Esophagus squamous epithelium (tissue), 5 donors: ENCODE measurements at places on chromosomes 7 and 10.

- DNase-seq: no peak
Observed at GRCh38 chr10:10492420-10492819, 525.3 kb upstream of the CELF2 start.

DNA sequence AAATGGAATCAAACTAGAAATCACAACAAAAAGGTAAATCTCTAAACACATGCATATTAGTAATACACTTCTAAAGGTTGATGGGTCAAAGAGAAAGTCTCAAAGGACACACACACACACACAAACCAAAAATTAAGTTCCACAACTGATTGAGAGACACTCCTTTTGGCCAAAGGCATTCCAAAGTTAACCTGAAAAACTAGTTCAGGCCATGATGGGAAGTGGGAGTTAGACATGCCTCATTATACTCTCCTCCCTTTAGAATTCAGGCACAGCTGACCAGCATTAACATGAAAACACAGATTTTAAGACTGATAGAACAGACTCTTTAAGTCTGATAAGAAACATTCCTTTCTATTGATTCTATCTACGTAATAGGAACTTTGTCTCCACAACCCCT, 332.4 kb upstream of the IGFBP3 start:
- DNase-seq: no peak

GRCh38 chr7:81886211-81886764, 116.4 kb upstream of the HGF start:
- no peak for DNase-seq

- DNase-seq: no peak
Observed at GRCh38 chr10:115417585-115418265, 324.6 kb downstream of the ATRNL1 start.

DNA sequence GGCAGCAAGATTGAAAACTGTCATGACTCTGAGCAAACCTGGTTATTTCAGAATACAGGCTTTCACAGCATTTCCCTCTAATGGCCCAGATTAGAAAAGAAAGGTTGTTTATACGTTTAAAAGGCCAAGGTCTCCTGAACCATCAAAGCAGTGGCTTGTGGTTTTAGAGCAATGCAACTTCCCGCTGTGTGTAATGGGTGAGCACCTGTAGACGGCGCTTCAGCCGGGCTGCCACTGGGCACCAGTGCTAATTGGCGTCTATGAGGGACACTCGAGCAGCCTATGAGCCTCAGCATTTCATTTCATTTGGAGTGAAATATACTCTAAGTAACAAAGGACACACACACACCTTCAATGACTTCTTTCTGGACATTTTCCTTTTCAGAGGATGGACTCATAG, 671.0 kb upstream of the FZD8 start:
- no peak for DNase-seq

- no peak for DNase-seq
Observed at GRCh38 chr7:33423646-33424020, 294.3 kb downstream of the BBS9 start.

DNA sequence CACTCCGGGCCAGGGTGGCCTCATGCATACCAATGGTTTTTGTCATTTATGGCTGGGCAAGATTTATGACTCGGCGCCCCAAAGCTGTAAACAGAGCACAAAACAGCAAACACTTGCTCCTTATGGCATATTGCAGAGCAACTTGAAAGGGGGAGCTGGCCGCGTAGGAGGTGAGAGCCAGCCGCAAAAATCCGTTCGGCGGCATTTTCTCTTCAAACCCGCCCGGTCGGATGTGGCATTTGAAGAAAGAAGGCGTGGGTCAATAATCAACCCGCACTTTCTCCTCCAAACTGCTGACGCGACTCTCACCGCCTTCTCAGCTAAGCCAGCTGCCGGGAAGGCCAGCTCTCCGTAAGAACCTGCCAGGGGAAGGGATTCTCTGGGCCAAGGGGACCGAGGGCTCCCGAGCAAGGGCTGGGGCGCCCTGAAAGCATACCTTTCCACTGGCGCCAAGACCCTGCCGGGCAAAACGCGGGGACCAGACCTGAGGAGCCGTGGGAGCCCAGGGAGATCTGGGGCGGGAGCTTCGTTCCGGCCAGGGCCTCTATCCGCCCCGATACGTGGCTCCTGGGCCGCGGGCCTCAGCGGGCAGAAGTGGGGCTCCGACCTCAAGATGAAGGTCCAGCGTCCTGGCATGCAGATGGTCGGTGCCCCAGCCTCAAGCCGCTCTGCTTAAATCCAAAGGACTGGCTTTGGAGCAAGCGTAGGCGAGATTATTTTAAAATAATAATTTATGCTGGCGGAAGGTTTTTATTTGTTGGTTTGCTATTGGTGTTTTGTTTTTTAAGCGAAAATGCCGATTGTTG, 12.9 kb upstream of the HOXA2 start:
- no peak for DNase-seq

DNA sequence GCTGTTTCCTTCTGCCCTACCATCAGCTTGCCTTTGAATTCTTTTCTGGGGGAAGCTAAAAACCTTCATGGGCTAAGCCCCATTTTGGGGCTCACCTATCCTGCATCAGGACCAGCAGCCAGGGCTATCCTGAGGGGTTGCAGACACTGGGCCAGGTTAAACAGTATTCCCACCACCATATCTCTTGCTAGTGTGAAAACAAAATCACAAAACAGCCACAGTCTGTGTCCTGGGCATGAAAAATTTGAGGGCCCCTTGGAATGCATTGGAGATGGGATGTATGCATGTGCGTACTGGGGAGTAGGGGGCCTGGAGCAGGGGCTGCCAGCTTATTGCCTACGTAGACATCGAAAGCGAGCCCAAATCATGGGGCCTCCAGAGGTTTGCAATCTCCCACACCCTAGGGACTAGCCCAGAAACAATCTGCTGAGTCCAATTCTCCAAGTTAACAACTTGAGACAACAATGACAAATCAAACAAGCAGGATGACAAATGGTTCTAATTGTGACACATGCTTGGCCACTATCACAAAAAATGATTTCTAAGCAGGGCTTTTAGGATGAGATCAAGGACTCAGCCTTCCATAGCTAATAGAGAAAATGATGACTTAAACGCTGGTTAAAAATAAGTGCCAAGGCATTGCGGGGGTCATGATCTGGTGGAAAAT, 557.1 kb downstream of the KCNMA1 start:
- no peak for DNase-seq

DNA sequence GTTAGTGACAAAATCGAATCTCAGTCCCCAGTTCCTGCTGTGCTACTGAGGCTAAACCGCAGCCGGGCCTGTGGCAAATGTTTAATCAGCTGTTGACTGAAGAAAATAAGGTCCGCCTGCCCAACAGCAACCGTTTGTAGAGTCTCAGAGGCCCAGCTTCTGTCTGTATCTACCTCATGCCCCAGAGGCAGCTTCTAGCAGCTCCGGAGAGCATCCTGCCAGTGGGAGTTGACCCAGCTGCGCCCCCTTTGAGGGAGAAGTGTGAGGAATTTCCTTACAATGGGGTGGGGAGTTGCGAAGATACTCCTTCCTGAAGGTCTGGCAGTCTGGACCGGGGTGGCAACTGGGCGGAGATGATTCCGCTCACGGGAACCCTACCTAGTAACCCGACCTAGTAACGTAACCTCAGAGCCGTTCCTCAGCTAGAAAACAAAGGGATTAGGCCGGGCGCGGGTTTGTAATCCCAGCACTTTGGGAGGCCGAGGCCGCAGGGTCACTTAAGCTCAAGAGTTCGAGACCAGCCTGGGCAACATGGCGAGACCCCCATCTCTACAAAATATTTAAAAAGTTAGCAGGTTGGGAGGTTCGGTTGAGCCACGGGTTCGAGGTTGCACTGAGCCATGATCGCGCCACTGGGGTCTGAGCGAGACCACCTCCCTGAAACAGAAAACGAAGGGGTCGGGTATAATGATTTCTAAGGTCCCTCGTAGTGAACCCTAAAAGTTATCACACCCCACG, 846 bp upstream of the ZNF775 start:
- no peak for DNase-seq

DNA sequence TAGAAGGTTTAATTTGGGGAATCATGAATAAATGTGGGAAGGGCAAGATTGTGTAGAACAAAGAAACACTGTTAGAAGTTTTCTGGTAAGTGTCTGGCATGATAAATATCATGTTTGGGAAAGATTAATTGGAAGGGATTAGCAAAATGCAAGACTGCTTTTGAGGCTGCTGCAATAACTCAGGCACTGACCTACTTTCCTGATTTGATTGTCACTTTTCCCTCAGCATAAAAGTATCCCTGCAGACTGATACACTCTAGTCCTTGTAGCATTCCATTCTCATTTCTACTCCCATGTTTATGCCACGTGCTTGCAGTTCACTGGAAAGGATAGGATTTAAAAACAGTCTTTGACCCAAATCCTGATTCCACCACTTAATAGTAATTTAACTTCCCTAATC, 303.3 kb upstream of the SEMA3A start:
- no peak for DNase-seq

- no peak for DNase-seq
Observed at GRCh38 chr7:84971360-84971759, 215.5 kb downstream of the SEMA3D start.

- no peak for DNase-seq
Observed at GRCh38 chr10:62992145-62992721, 140.9 kb upstream of the NRBF2 start.

- no peak for DNase-seq
Observed at GRCh38 chr7:2537981-2538851, 17.1 kb downstream of the BRAT1 start.

- DNase-seq: no peak
Observed at GRCh38 chr7:151503902-151504714, 15.6 kb downstream of the RHEB start.

DNA sequence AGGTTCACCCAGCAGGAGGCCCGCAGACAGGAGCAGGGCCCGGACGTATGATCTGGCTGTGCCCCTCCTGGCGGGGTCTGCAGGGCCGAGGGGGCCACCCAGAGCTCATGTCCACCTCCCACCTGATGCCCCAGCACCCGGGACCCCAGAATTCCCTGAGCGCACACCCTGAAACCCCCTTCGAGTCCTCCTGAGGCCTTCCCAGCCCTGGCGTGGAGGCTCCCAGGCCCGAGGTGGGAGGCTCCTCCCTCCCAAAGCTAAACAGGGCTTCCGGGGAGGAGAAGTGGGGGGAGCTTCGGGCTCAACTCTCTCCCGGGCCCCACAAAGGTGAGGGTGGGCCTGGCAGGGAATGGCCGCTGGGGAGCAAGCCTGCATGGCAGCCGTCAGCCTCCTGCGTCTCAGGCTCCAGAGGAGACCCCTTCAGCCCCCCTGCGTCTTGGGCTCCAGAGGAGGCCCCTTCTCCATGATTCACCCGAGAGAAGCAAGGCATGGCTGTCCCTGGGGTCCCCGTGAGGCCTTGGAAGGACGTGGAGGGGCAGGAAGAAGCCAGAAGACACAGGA, 30.2 kb downstream of the MICALL2 start:
- no peak for DNase-seq

DNA sequence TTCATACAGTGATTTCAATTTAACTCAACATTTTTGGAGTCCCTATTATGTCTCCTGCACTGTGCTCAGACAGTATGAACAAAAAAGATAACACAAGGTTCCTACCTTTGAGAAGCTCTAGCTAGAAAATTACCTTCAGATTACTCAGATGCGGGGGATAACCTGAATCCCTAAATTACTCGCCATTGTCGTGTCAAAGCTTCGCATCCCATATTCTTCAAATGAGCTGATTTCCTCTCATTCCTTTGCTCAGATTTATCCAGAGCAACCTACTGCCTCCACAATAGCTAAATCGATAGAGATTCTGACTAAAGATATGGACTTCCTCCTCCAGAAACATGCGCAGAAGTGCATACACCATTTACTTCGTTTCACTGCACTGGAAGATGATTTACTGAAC, 42.6 kb downstream of the ZNF800 start:
- no peak for DNase-seq

DNA sequence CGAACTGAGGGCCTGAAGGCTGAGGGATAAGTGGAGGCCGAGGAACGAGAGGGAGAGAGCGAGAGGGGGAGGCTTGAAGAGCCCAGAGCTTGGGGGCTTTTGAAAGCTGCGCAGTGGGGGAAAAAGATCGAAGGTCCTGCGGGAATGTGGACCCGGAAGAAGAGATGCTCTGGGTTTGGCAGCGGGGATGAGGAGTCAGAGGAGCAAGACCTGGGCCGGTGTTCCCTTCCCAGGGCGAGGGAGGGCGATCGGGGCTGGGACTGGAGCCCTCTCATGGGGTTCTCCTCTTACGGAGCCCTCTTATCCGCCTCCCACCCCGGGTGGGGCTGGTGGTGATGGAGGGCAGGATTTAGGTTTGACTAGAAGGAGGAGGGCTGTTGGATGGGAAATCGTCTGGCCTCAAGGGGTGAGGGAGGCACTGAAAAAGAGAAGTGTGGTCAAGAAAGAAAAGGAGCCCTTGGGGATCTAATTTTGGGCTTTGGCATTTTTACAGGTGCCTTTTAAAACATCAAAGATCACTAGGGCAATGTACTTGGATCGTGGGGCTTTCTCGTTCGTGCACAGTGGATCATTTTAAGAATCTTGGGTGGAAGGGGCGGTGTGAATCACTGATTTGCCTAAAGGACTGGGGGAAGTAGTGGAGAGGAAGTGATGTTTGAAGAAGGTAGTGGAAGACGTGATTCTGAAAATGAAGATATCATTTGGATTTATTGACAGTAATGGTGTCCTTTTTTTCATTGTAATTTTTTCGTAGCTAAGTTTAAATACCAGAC, 637 bp downstream of the SAMD8 start:
- DNase-seq: no peak

DNA sequence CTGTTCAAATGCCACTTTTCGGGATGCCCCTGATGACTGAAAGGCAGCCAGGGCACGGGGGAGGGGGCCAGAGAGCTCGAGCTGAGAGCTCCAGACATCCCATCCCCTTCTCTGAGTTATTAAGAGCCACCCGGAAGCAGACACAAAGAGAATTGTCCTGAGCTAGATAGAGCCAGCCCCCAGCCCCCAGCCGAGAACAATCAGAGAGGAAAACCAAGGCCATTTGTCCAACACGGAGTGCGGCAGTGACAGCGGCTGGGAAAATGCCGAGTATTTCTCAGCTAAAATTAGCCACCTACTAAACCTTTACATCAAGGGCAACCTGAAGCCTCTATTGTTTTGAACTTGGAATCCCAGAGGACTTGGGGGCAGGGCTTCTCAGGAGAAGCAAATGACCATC, 51.0 kb downstream of the UNC5B start:
- no peak for DNase-seq

DNA sequence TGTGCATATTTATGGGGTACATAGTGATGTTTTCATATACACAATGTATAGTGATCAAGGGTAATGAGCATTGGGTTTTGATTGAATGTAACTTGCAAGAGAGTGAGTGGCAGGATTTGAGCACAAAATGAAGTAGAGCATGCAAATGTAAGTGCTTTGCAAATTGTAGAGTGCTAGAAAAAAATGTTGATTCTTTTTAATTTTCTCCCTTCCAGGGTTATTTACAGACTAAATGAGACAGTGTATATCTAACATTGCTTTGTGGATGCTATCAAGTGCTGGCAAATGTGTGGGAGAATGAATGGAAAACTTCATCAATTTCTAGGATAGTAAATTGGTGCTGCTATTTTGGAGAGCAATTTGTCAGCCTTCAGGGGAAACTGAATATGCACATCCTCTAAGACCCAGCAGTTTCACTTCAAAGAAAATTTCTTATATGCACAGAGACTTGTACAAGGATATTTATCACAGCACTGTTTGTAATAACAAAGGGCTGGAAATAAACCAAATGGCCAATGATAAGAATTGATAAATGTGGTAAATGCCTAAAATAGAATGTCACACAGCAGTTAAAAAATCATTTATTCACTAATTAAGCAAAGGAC, 120.6 kb upstream of the PLPP4 start:
- DNase-seq: no peak
